ENCODE measurements at places on chromosomes 1 and 21. TPM values are rescaled to one million over a fixed set of nuclear protein-coding genes. Genes with fewer than 3 reads are reported as not detected.

- DNase-seq: no peak
Measured at GRCh38 chr1:233884461-233885151, 19.9 kb upstream of the SLC35F3 start.

DNA sequence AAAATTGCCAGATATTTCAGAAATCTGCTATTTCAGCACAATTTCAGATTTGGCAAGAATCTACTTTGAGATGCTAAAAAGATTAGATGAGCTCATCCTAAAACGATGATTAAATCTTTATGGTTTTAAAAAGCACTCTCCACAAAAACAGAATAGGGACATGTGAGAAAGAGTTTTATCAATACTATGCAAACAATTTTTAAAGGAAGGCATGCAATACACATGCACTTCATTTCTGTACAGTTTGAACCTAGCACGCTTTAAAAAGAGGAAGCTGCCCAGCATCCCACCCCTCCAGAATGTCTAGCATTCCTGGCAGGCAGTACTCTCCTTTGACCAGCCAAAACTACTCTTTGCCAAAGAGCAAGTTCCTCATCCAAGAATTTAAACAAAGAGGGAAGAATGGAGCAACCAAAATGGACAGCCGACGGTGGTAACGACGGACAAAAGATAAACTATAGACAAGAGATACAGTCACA, 1.3 kb downstream of the ARHGAP29 start:
- no peak for DNase-seq

GRCh38 chr21:16241479-16241963, 511.7 kb downstream of the USP25 start:
- no peak for DNase-seq

- no peak for DNase-seq
Measured at GRCh38 chr1:59133997-59134396, 162.9 kb upstream of the FGGY start.

DNA sequence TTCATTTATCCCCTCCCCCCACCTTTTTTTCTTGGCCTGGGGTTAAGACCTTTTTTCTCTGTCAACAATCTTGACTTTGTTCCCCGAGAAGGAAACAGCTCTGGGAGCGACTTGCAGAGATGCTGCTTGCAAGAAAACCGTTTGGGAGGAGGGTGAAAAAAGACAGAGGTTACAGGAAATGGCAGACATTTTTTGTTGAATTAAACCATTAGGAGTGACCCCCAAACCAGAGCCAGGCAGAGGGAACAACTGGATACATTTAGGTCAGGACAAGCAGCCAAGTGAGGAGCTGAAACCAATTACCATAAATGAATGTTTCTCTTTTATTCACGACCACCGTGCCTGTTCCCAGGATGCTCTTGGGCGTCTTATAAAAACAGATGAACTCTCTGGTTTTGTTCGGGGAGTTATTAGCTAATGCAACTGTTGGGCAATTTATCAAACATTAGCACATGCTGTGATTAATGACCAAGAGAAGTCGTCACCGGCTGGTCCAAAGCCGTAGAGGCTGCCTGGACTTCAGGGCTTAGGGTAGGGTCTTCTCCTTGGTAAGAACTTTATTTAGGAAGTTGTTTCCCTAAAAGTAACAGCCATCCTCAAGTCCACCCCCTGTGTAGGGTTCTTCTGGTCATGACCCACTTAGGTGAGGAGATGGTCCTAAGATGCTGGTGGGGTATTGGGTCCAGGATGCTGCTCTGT, 141.0 kb downstream of the FOXD2 start:
- no peak for DNase-seq

DNA sequence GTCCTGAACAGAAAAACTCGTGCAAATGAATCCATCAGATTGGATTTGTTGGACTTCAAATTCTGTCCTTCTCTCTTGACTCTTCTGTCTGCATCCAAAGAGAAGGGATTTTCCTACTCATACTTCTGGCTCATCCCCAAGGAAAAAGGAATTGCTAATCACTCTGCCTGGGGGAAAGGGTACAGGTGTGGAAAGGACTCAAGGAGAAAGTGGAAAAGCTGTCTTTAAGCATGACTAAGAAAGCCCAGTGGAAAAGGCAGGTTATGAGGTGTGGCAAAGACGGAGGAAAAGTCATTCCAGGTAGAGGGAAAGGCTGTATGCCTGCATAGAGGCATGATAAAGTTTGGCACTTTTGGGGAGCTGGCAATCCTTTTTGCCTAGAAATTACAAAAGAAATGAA, 43.4 kb downstream of the PTGS2 start:
- DNase-seq: no peak

Gene ITLN1
- total RNA-seq: not detected

Gene MAPKAPK2
- 7.3 TPM for total RNA-seq

GRCh38 chr1:90509225-90510048, 207.7 kb downstream of the BARHL2 start:
- no peak for DNase-seq

GRCh38 chr1:61486783-61487536, 238.0 kb downstream of the TM2D1 start:
- DNase-seq: no peak

DNA sequence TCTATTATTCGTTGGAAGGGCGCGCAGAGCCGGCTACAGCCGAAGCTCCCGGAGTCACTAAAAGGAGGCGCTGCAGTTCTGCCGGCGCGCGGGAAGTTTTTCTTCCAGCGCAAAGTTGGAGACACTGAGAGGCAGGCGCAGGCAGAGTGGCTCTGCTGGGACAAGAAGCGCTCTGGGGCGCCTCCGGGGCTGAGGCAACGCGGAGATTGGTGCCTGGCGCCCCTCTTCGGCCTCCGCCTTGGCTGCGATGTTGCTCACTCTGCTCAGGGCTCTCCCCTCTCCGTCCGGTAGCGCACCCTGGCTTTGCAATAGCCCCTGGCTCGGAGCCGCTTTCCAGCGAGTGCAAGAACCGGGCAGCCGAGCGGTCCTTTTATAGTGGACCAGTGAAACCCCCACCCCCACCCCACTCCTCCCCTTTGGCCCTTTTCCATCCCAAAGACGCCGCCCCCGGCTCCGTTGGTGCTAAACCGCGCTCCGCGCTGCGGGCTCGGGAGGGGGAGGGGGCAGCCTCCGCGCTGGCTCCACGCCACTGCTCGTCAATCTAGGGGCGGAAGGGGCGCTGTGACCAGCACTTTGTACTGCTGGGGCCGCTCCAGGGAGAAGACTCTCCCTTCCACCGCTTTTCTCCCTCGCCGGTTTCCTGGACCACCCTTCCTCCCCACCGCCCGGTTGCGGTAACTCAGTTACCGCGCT, at the start of gene ADAMTS1:
Gene ADAMTS1, minus strand, starts transcription at position 344 of the 693 bp plus-strand sequence. CDS start 455 bp downstream, outside the sequence.
- DNase-seq: peak; percentile 91

Gene PAQR6
- total RNA-seq: 7.7 TPM

DNA sequence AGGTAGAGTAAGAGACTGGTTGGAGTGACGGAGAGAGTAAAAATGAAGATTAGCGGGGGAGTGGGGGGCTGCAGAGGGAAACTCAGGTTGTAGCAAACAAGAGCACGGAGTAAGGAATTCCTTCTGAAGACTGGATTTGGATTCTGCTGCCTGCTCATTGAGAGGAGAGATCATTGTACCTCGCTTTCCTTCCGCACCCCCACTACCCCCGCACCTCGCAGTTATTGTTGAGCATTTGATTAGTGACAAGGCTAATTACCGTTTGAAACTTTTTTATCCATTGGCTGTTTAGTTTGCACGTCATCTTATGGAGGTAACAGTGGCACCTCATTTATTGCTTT, 463 bp downstream of the PRPF3 start:
- no peak for DNase-seq

GRCh38 chr1:219071209-219071608, 102.5 kb upstream of the LYPLAL1 start:
- no peak for DNase-seq

DNA sequence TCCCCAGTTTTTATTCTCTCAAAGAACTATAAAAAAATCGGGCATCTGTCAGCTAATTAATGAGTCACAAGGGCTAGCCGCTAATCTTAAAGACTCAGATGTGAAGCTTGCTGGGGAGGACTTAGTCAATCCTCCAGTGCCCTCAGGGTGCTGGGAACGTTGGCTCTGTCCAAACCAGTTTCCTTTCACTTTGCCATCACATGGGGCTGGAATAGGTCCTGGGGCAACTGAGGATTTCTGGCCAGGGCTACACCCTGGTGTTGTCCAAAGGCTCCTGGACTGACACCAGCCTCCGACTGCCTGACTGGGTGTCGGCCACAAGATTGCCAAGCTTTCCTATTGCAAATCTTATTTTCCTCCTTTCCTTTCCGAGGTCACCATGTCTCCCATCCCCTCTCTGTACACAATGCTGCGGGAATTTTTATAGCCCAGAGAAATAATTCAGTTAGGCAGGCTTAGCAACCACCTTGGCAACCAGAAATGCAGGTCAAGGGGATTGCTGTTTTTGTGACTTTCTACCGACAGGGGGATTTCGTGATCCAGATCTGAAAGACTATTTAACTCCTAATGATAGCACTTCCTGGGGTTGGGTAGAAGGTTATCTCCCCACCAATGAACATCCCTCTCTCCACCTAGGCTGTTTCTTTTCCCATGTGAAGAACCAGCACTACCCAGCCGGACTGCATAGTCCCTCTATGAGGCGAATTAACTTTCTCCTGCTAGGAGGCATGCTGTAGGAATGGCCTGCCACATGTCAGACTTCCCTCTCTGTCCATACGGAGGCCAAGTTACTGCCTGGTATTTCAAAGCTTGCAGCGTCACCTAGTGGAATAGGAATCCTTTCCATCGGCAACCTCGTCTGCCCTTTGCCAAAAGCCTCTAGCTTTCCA, 29.9 kb upstream of the CTBS start:
- no peak for DNase-seq

DNA sequence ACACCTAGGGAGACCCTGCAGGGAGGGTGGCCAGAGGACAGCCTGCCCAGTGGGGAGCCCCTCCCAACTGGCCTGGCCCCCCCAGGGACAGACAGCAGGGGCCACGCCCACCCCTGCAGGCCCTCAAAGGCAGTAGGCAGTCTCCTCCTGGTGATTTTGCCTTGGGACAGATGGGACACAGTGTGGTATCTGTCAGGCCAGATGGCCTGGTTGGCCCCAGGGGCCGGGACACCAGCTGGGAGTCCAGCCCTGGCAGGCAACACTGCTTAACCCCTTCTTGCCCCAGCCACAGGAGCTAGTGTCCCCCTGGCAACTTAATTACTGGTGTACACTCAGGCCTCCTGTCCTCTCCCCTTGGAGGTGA, 17.8 kb downstream of the IFFO2 start:
- no peak for DNase-seq

Gene LRRC53
- under 0.01 TPM for total RNA-seq

- no peak for DNase-seq
Measured at GRCh38 chr1:12482988-12483387, 135.0 kb downstream of the DHRS3 start.

DNA sequence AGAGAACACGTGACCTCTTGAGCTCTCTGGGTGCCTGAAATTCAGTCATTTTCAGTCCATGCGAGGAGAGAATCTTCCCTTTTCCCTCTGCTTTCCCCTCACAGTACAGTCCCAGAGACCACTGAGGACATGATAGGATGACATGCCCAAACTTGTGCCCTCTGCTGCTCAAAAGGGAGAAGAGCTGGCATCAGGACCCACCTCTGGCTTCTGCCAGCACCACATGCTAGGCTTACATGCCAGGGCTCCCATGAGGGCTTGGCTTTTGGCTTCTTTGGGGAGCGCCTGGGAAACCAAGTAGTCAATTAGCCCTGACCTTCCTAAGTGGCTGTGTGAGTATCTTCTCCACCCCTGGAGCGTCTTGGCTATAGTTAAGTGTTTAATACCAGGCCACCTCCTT, 13.8 kb upstream of the KCNQ4 start:
- DNase-seq: no peak

Gene PCSK9
- total RNA-seq: 4.1 TPM

- no peak for DNase-seq
Measured at GRCh38 chr1:61187352-61188086, 105.2 kb downstream of the NFIA start.

GRCh38 chr1:82388679-82389078, 587.9 kb downstream of the ADGRL2 start:
- DNase-seq: no peak

Gene BATF3
- total RNA-seq: 5.7 TPM

GRCh38 chr1:215635827-215636226, 68.7 kb downstream of the KCTD3 start:
- DNase-seq: no peak

GRCh38 chr1:77319036-77319705, 37.4 kb downstream of the AK5 start:
- DNase-seq: no peak

- no peak for DNase-seq
Measured at GRCh38 chr1:21509351-21510112, at the start of gene ALPL. Gene ALPL (plus strand): TSS chr1:21509423. CDS start chr1:21554082, 44,659 bp downstream.

DNA sequence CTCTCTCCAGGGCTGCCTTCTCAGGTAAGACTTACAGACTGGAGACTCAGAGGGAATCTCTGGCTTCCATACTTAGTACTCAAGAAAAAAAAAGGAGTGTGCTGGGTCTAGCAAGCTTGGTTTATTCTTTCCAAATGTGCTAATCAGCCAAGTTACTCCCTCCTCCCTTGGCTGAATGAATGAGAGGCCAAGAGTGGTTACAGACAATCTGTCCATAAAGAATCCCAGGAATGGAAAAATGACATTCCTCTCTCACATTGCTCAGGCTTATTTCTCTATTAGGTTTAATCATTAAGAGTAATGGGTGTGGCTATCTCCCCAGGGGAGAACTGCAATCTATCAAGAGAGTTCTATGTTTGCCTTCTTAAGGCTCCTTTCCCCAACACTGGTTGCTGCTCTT, 547.3 kb upstream of the PLXNA2 start:
- DNase-seq: no peak

DNA sequence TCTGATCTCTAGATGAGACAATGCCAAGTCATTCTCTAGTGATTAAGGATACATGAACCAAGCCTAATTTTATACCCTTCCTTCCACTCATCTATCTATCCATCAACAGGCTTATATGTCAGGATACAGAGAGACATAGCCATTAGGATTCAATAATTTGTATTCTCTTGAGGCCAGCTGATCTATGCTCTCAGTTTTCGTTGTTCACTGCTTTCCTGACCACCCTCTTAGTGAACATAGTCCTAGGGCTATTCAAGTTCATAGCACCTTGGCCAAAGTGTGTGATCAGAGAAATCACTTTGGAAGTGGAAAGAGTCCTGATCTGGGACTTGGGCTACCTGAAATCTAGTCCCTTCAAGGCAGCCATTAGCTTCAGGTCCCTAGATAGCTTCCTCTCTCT, 4.2 kb upstream of the KPRP start:
- DNase-seq: no peak

DNA sequence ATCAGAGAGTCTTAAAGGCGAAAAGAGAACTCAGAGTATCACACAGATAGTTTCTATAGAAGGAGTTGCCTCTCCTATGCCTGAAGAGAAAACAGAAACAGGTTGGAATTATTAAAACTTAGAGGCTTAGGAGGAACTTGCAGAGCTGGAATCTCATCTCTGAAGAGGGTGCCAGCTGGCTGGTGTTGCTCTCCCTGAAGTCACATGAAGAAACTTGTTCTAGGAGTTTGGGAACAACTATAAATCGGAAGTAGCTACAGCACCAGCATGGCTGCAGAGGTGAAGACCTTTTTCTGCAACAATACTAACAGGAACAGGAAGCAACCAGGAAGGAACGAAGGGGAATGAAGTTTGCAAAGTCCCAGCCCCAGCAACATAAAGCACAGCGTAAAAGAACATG, 35.8 kb downstream of the FMO3 start:
- DNase-seq: no peak

Measured in frontal cortex (tissue), 4 donors.